ENCODE measurements at places on chromosomes 5 and 9.
A peak's percentile ranks its signal among the peaks of the same experiment; 100 is the strongest.

GRCh38 chr5:1666812-1667588 lies 132.6 kb downstream of the MRPL36 start:
- DNase-seq, result no peak

- DNase-seq, result no peak
These were observed 86.6 kb downstream of the EHMT1 start for GRCh38 chr9:137705443-137705863.

DNA sequence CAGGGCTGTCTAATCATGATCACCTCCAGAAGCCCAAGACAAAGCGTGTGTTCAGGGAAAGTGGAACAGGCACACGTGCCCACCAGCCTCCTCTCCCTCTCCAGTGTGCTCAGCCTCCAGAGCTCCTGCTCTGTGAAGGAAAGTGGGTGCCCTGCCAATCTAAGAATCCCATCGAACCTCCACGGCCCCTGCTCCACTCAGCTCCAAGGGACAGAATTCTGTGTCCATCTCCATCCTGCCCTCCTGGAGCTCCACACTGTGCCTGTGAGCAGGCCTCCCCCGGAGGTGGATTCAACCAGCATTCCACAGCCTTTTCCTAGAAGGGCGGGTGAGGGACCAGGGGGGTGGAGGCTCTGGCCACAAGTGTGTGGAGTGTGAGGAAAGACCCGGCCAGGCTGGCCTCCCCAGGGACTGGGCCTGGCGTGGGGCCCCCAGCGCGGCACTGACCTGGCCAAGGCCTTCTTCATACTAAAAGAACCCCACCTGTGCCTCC lies 6.0 kb downstream of the EEIG1 start:
- no peak for DNase-seq

DNA sequence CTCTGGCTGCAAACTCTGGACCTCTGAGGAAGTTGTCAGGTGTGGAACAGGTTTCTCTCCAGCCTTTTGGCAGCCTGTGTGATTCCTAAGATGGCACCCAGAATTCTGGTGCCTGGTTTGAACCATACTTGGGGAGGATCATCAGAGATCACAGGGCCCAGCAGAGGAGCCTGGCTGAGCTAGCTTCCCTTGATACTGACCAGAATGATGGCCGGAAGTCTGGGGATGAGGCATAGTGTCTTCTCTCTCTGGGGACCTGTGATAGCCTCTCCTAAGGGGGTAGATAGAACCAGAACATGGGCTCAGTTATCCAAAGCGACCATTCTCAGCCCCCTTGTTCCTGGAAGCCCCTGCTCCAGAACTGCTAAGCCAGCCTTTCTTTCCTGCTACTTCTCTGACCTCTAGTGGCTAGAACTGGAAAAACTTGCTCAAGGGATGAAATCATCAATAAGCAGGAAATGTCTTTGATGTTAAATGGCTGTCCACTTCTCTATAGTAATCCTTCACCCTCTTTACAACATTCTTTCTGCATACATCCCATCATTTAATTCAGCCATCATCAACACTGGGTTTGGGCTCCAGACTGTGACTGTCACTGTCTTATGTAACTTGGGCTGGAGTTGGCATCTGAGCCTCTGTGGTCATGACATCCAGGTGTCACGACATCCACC lies 55.1 kb downstream of the C9orf152 start:
- peak; percentile 51 for DNase-seq

DNA sequence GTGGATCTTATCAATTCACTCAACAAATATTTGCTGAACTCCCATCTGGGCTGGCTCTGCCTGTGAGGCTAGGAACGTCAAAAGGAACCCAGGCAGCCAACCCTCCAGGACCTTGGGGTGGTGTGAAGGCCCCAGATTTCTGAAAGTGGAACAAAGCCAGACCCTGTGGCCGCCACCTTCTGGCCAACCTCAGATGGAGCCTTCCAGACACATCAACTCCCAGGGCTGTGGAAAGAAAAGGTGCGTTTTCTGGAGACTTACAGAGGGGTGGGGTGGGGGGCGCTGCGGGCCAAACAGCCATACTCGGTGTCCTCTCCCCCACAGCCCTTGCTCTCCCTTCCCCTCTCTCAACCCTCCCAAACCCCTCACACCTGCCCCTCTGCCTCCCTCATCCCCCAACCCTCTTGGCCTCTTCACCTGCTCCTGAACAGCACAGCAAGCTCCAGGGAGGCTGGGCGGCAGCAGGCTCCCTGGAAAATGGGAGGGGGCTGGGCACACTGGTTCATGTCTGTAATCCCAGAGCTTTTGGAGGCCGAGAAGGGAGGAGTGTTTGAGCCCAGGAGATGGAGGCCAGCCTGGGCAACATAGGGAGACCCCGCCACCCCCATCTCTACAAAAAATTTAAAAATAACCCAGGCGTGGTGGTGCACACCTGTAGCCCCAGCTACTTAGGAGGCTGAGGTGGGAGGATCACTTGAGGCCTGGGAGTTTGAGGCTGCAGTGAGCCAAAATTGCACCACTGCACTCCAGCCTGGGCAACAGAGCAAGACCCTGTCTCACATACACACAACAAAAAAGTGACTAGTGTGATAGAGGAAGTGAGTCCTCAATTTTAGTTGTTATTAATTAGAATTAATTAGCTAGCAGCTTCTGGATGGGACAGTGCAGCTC lies 45.0 kb upstream of the PRRC2B start:
- DNase-seq, result no peak

DNA sequence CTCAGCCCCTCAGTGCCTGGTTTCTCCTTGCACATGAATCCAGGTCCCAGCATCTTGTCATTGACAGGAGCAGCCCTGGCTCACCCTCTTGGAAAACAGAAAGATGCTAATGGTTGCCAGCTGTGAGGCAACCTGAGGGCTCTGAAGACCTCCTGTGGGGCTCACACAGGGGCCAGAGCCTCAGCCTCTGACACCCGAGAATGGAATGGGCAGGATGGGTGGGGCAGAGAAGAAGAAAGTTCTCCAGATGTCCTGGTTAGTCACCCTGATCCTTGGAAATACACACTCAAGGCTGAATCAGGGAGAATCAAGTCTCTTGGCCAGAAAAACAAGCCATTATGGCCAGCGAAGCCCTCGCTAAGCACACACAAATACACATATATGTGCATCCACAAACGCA lies 32.3 kb upstream of the SPATA31E1 start:
- DNase-seq, result peak; percentile 55

- no peak for DNase-seq
These were observed 46.3 kb downstream of the SLC36A1 start for GRCh38 chr5:151493665-151494064.

DNA sequence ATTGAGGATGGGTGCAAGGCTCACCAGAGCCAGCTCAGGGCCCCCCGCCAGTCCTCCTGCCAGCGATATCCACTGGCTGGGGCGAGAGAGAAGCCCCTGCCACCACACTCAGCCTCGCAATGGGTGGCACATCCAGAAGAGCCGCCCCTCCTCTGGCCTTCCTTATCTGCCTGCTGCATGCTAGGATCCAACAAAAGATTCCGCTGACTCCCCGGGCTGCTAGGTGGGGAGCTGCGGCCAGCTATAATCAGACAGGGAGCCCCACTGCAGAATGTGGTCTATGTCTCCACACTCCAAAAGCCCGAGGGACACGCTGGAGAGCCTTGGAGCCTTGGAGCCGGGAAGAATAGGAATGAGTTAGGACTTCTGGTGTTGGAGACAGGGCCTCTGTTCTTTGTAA lies 32.8 kb downstream of the COL23A1 start:
- DNase-seq, result no peak

GRCh38 chr5:5370059-5370774 lies 52.3 kb upstream of the ICE1 start:
- no peak for DNase-seq

DNA sequence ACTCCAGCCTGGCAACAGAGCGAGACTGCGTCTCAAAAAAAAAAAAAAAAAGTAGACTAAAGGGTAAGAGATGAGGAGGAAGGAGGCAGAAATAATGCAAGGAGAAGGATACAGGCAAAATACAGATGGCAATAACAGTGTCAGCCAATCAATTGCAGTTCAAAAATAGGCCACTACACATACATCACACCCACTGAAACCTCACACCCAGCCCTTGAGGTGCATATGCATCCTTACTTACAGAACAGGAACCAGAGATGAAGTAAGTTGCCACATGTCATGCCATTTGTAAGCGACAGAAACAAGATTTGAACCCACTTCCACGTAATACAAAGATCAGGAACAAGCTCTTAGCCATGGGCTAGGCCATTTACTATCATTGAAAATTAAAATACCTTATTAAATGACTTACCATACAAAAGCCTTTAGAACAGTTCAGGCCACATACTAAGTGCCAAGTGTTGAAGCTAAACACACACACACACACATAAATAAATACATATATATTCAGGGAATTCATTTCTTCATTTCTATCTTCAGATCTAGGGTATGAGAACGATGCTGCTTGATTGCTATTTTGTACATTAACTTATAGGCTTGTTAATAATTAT lies 98.4 kb downstream of the FNBP1 start:
- no peak for DNase-seq

- DNase-seq, result no peak
These were observed 76.1 kb downstream of the UHRF2 start for GRCh38 chr9:6489099-6489498.

- peak; percentile 42 for DNase-seq
These were observed 161.9 kb downstream of the MAPKAP1 start for GRCh38 chr9:125544988-125545651.

GRCh38 chr5:80246995-80247729 lies 8.7 kb downstream of the SERINC5 start:
- DNase-seq, result peak; percentile 18

GRCh38 chr9:106620866-106621265 lies 242.1 kb upstream of the ZNF462 start:
- DNase-seq, result no peak

DNA sequence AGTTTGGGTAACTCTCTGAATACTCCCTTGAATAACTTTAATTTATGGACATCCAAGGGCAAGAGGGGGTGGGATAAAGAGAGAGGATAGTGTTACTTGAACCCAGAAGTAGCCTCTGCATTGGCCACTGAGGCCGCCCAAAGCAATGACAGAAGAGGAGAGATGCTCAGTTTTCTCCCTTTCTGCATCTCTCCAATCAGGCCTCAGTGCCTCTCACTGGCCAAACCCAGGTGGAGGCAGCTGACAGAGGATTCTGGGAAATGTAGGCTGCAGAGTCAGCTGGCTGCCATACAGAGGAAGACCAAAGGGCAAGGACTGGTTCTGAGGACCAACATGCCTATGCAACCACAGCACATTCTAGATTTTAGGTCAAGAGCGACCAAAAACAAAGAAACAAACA lies 719.4 kb downstream of the MAT2B start:
- no peak for DNase-seq

- no peak for DNase-seq
These were observed 18.0 kb downstream of the PRKAA1 start for GRCh38 chr5:40780199-40780598.

GRCh38 chr5:40378396-40379177 lies 301.1 kb upstream of the PTGER4 start:
- DNase-seq, result no peak

DNA sequence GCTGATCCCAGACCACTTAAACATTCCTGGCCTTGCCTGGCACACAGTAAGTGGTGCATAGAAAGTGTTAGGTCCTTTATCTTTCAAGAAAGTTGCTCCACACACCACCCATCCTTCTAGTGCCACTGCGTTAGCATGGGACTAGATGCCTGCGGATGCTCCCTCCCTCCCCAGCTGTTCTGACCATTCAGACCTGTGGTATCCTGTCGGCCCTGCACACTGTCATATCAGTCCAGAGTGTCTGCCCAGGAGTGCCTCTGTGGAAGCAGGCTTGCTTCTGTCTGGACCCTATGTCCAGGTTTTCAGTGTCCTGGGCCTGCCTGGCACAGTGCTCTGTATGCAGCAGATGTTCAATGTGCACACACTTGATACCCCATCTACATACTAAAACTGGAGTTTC lies 38.3 kb upstream of the SMU1 start:
- no peak for DNase-seq

Data from fibroblast of skin of left quadriceps (primary cell).